ENCODE measurements at places on chromosomes 2 and 18.
A peak's percentile ranks its signal among the peaks of the same experiment; 100 is the strongest.

DNA sequence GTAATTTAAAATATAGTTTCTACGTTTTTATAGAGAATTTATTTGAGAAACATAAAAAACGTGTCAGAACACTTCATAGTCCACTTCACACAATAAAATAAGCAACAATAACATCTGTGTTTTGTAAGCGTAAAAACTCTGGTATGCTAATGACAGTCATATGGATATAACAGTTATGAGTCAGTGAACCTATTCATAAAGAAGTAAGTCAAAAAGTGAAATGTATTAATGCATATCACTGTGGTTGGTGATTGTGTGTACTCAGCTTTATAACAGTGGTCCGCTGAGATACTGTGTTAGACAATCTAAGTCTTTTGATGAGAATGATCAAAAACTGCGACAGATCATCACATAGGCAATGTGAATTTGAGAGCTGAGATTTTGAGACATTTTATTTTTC is 153.2 kb downstream of the WDR7 start:
- DNase-seq: no peak

DNA sequence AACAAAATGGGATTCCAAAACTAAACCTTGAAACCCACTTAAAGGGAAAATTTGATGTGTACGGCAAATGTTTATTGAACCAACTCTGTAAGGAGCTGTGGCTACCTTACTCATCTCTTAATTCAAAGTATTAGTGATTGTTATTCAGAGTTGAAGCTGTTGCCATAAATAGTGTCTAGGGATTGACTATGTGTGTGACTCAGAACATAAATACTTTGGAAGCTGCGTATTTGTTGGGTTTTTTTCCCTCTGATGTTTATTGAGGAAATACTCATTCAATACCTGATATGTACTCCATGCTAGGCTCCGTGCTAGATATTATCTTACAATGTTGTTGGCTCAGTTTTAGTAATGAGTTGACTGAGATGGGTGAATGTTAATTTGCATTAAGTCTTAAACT is 90.4 kb downstream of the PTRHD1 start:
- no peak for DNase-seq

DNA sequence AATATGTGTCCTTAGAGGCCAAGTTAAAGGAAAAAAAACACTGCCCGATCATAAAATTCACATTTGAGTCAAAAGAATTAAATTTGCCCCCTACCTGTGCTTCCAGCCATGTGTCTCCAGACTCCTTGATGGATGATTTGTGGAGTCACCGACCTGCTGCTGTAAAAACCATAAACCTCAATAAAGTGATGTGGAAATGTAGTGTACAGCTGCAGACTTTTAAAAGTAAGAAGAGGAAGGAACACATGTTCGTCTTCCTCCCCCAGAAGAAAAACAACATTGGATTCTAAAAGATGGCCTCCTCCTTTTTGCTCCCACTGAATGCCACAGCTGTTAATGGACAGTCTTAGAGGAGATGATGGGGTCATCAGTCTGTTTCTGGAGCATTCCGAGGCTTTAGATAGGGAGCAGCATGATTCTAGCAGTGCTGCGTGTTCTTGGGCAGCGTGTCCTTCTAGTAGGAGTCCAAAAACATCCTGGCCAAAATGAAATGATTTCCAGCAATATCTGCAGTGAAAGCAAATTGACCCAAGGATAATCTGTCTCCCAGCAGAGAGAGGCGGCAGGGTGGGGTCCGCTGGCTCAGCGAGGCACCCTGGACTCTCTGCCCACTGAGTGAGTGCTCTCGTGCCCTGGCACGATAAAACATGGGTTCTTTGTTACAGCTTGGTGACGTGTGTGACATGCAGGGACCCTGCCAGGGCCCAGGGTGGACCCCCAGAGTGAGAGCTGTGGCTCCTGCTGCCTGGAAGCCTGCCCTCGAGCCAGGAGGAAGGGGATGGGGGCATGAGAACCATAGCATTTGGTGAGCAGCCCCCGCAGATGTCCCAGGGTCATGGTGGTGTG is 196.1 kb downstream of the FAM210A start:
- no peak for DNase-seq

GRCh38 chr18:37166491-37166890 is 337.6 kb downstream of the KIAA1328 start:
- DNase-seq: no peak

GRCh38 chr2:189179570-189179950 is at the start of gene COL5A2:
COL5A2 (minus strand) TSS chr2:189179761; CDS start chr2:189179604, 157 bp downstream.
- DNase-seq: no peak

- DNase-seq: no peak
Observed at GRCh38 chr18:74511823-74512222, 15.7 kb downstream of the CNDP2 start.

- DNase-seq: no peak
Observed at GRCh38 chr18:26088487-26088886, 1.9 kb downstream of the SS18 start.

DNA sequence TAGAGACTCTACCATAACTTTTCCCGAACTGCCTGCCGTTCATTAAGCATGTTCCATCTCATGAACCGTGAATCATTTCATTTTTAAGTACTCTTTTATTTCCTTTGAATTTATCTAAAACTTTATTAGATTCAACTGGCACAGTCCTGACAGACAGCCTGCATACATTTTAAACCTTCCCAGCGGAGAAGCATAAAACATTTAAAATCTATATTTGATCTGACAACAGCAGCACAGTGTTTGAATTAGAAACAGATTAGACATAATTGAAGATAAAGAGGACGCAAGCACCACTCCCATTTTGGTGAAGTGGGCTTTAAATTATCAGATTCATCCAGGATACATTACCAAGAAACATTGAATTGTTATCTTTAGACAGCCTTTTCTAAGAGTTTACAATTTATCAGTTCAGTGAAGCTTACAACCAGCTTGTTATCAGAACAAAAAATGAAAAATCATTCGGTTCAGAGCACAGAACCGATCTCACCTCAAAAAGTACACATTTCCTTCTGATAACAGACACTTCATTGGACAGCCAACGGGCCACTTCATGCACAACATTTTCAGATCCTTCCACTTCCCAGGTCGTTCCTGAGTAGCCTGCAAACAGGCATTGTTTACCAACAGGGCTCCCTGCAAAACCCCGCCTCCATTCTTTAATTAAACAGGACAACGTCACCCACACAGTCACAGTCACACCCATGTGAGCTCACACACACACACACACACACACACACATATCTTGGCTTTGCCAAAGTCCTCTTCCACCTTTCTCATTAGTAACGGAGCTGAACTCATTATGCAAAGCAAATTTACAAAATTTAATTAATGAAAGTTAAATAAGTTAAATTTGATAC is 171.2 kb downstream of the SP3 start:
- DNase-seq: no peak

- DNase-seq: no peak
Observed at GRCh38 chr18:44582456-44582855, 98.2 kb upstream of the SETBP1 start.

- DNase-seq: peak; percentile 36
Observed at GRCh38 chr2:62309465-62310091, 113.7 kb downstream of the B3GNT2 start.

Data from activated CD4-positive, alpha-beta T cell treated with anti-CD3 and anti-CD28 coated beads for 48 hours (primary cell).